ENCODE measurements at places on chromosomes 2 and 18. TPM values are rescaled to one million over a fixed set of nuclear protein-coding genes. Genes with fewer than 3 reads are reported as not detected.

- H3K36me3 ChIP-seq, result no peaks in the 10 kb centered on the region
- no peak for DNase-seq
- H3K4me3 ChIP-seq, result no peak overlapping the region
- no peaks in the 10 kb centered on the region for H3K27me3 ChIP-seq
- H3K27ac ChIP-seq, result no peak overlapping the region
- H3K4me1 ChIP-seq, result peaks cover 3% of the 10 kb centered on the region
Measured at GRCh38 chr18:30106356-30106755, 936.2 kb downstream of the DSC3 start.

DNA sequence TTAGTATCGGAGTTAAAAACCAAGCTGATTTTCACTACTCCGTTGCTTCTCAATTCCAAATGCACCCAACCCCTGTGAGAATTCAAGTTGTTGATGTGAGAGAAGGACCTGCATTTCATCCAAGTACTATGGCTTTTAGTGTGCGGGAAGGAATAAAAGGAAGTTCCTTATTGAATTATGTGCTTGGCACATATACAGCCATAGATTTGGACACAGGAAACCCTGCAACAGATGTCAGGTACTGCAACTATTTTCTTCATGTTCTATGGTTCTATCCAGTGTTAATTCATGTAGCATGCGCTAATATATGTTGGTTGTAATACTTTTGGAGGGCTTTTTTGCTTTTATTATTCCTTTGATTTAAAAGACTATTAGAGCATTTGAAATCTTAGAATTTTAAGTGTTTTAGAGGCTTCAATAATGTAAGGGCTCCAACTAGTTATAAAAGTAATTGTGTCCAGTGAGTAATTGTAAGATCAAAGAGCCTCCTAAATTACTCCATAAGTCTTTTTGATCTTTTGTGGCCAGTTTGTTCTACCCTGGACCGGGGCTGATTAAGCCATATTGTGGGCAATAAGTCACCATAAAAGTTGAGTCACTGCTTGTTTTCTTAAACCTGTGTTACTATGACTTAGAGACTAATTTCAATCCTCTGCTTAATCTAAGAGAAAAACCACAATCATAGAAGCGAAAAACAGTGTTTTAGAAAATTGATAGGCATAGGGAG is 22.9 kb downstream of the DSG4 start:
- DNase-seq, result no peak
- peaks cover 26% of the 10 kb centered on the region for H3K27me3 ChIP-seq
- H3K27ac ChIP-seq, result no peak overlapping the region
- H3K36me3 ChIP-seq, result no peaks in the 10 kb centered on the region
- H3K4me1 ChIP-seq, result peaks cover 3% of the 10 kb centered on the region

- no peak overlapping the region for H3K27ac ChIP-seq
- no peaks in the 10 kb centered on the region for H3K4me1 ChIP-seq
- H3K4me3 ChIP-seq, result no peak overlapping the region
- H3K27me3 ChIP-seq, result no peaks in the 10 kb centered on the region
- H3K36me3 ChIP-seq, result peaks cover 18% of the 10 kb centered on the region
- no peak for DNase-seq
Measured at GRCh38 chr2:169046440-169047151, 15.5 kb upstream of the ABCB11 start.

- H3K4me1 ChIP-seq, result peaks cover 49% of the 10 kb centered on the region
- H3K27me3 ChIP-seq, result no peaks in the 10 kb centered on the region
- DNase-seq, result no peak
- H3K27ac ChIP-seq, result no peak overlapping the region
Measured at GRCh38 chr18:58271770-58272169, 227.7 kb downstream of the NEDD4L start.

GRCh38 chr18:35661483-35662146 is 80.1 kb downstream of the GALNT1 start:
- peaks cover 20% of the 10 kb centered on the region for H3K4me1 ChIP-seq
- no peaks in the 10 kb centered on the region for H3K27me3 ChIP-seq
- H3K27ac ChIP-seq, result peak overlapping the region; percentile 22
- H3K4me3 ChIP-seq, result no peak overlapping the region

- no peaks in the 10 kb centered on the region for H3K27me3 ChIP-seq
- H3K36me3 ChIP-seq, result peaks cover 2% of the 10 kb centered on the region
- H3K27ac ChIP-seq, result no peak overlapping the region
- no peak for DNase-seq
Measured at GRCh38 chr2:38155015-38155414, 79.1 kb upstream of the CYP1B1 start.

- no peak overlapping the region for H3K27ac ChIP-seq
- peaks cover 6% of the 10 kb centered on the region for H3K27me3 ChIP-seq
- H3K4me1 ChIP-seq, result no peaks in the 10 kb centered on the region
- DNase-seq, result no peak
- H3K4me3 ChIP-seq, result no peak overlapping the region
- H3K36me3 ChIP-seq, result no peaks in the 10 kb centered on the region
Measured at GRCh38 chr2:17231394-17231965, 286.8 kb downstream of the RAD51AP2 start.

DNA sequence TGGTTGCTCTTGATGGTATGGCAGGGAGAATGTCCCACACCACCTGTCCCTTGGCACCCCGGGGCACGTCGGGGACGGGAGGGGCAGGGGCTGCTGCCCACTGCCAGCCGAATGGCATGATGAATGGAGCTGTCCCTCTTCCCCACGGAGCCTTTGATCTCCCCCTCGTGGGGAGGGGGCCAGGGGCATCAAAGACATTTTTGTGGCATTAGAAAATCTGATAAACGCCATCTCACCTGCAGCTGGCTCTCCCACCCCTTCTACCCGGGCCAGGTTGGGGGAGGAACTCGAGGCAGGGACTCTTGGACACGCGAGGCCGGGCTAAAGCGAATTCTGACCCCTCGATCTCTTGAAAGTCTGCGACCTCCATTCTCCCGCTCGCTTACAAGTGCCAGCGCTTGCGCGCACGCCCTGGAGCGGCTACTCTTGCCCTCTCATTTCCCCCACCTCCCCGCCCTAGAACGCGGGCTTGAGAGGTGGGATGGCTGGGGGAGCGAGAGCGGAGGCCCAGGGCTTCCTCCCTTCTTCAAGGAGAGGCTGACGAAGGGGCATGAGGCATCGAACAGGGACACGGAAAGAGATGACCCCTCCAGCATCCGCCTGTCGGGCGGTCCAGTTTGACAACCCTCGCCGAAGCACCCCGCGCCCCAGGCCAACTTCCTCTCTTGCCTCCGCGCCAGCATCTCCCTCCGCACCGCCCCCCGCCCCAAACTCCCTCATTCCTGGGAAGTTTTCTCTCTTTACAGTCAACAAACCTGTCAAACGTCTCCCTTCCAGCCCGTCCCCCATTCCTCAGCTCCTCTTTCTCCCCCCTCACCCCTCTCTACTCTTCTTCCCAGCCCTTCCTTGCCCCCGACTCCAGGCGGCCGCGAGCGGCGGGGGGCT is 692 bp upstream of the WNT6 start:
- H3K4me1 ChIP-seq, result peaks cover 24% of the 10 kb centered on the region
- peak overlapping the region; percentile 67 for H3K4me3 ChIP-seq
- no peak overlapping the region for H3K27ac ChIP-seq
- H3K36me3 ChIP-seq, result peaks cover 1% of the 10 kb centered on the region
- DNase-seq, result peak; percentile 48

- no peaks in the 10 kb centered on the region for H3K4me1 ChIP-seq
- no peaks in the 10 kb centered on the region for H3K36me3 ChIP-seq
- no peak overlapping the region for H3K4me3 ChIP-seq
- no peak overlapping the region for H3K27ac ChIP-seq
- peaks cover 11% of the 10 kb centered on the region for H3K27me3 ChIP-seq
- no peak for DNase-seq
Measured at GRCh38 chr2:228048838-228049490, 132.5 kb downstream of the SPHKAP start.

DNA sequence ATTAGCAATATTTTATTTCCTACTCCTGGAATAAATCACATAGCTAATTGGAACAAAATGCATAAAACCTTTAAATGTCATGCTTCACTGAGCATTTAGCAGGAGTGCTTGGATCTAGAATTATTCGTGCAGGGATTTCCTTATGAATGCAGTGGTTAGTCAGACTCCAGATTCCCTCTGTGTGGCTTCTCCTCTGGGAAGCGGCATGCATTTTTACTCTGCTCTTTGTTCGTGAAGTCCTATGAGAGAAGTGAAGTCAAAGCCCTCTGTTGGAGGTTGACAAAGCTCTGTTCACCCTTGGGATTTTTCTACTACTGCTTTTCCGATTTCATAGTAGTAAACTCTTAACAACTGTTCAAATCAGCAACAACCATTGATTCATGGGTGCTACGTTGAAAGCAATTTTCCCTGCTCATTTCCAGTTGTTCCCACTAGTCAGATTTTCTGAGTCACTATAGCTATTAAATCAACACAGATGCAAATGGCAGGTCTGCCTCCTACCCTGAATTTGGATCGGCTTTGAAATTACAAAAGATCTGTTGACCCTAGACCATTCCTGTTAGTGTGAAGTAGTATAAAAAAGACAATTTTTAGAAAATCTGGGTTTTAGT is 461.7 kb downstream of the STK39 start:
- no peaks in the 10 kb centered on the region for H3K27me3 ChIP-seq
- peaks cover 16% of the 10 kb centered on the region for H3K4me1 ChIP-seq

GRCh38 chr2:212891580-212891979 is 259.8 kb downstream of the IKZF2 start:
- H3K36me3 ChIP-seq, result peaks cover 4% of the 10 kb centered on the region
- no peaks in the 10 kb centered on the region for H3K4me1 ChIP-seq
- no peak overlapping the region for H3K4me3 ChIP-seq
- H3K27me3 ChIP-seq, result peaks cover 4% of the 10 kb centered on the region

GRCh38 chr2:241357531-241357930 is 1.4 kb downstream of the FARP2 start:
- no peaks in the 10 kb centered on the region for H3K27me3 ChIP-seq
- H3K4me3 ChIP-seq, result peak overlapping the region; percentile 80
- peaks cover 7% of the 10 kb centered on the region for H3K36me3 ChIP-seq
- H3K27ac ChIP-seq, result no peak overlapping the region

DNA sequence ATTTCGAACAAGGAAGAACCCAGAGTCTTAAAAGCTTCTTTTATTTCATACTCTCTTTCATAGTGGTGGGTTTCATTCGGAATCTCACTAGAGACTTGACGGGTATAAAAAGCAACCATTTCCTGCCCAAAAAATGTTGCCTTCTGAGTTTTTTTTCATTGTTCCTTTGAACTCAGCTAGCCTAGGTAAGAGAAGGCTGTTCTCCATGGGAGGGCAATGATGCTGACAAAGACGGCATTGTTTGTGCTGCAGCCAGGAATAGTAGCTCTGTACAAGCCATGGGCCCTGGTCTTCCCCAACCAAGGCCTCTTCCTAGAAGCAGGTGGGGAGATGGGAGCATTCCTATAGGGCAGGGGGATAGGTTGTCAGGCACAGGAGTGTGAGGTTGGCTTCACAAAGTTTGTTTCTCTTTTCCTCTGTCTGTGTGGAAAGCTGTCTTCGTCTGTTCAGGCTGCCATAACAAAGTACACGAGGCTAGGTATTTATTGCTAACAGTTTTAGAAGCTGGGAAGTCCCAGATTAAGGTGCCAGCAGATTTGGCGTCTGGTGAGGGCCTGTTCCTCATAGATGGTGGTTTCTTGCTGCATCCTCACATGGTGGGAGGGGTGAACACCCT is 405.1 kb downstream of the NBAS start:
- no peaks in the 10 kb centered on the region for H3K27me3 ChIP-seq
- no peak overlapping the region for H3K4me3 ChIP-seq
- no peaks in the 10 kb centered on the region for H3K36me3 ChIP-seq
- no peak overlapping the region for H3K27ac ChIP-seq
- peaks cover 7% of the 10 kb centered on the region for H3K4me1 ChIP-seq
- no peak for DNase-seq

- no peaks in the 10 kb centered on the region for H3K27me3 ChIP-seq
- DNase-seq, result peak; percentile 64
- H3K4me1 ChIP-seq, result peaks cover 17% of the 10 kb centered on the region
- no peaks in the 10 kb centered on the region for H3K36me3 ChIP-seq
Measured at GRCh38 chr2:120856421-120856862, 120.8 kb downstream of the GLI2 start.

- no peak overlapping the region for H3K27ac ChIP-seq
- no peak overlapping the region for H3K4me3 ChIP-seq
- no peaks in the 10 kb centered on the region for H3K36me3 ChIP-seq
Measured at GRCh38 chr2:188187726-188188125, 103.9 kb upstream of the GULP1 start.

DNA sequence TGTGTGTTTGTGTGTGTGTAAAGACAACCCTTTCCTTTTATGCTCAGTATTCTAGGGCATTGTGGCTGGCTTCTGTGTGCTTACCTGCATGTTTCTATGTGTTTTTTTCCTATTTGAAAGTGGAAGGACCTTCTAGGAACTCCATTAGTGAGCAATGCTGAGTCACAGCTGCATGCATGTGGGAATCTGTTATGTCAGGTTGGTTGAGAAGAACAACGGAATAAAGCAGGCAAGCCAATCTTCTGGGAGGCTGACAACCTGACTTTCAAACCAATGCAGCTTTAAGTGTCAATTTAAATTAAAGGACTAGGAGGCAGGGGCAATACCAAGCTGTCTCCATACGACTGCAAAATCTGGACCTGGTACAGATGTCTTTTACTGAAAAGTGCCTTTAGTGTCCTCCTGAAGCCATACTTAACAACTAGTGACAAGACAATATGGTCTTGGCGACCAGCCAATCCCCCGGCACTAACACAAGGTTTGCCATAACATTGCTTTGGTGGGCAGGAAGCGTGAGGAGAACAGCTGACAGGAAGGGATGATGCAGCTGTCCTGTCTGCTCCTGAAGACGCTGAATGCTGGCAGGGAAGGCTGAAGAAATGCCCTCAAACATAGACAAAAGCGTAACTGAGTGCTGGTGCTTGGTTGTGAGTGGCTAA is 514.7 kb upstream of the CDH7 start:
- peaks cover 8% of the 10 kb centered on the region for H3K4me1 ChIP-seq
- no peaks in the 10 kb centered on the region for H3K36me3 ChIP-seq

GRCh38 chr2:85734942-85735608 is 18.7 kb upstream of the ATOH8 start:
- no peak overlapping the region for H3K27ac ChIP-seq
- H3K36me3 ChIP-seq, result no peaks in the 10 kb centered on the region
- H3K27me3 ChIP-seq, result peaks cover 33% of the 10 kb centered on the region
- H3K4me1 ChIP-seq, result no peaks in the 10 kb centered on the region
- H3K4me3 ChIP-seq, result no peak overlapping the region

DNA sequence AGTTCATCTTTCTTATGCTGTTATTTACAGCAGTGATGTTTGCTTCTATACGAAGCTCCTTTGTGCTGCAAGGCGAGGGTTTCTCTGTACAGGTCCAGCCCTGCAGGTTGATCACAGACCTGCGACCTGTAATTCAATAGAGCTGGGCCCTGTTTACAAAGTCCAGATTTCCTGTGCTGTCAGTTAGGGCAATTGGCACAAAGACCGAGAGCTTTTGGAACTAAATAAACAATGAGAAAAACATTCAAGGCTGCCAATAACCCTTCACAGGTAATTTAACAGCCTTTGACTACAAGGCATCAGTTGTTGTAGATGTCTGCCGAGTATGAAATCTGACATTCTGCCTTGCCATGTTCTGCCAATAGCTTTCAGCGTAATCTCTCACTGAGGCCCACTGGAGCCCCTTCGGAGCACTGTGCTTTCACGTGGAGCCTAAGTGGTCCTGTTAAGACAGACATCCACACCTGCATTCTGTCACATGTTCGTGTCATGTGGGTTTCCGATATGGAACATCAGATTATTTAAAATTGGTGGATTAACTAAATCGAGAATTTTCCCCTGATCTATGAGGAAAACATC is 232.5 kb downstream of the PTGR3 start:
- no peak overlapping the region for H3K27ac ChIP-seq
- H3K4me3 ChIP-seq, result no peak overlapping the region
- H3K36me3 ChIP-seq, result no peaks in the 10 kb centered on the region
- DNase-seq, result no peak
- H3K27me3 ChIP-seq, result no peaks in the 10 kb centered on the region
- H3K4me1 ChIP-seq, result no peaks in the 10 kb centered on the region

Gene ESPNL
- total RNA-seq, result 0.07 TPM

Gene HOXD13
- not detected for total RNA-seq

Gene ITPRID2
- total RNA-seq, result 69.0 TPM

Gene SIX2
- 35.0 TPM for total RNA-seq

Data from chondrocyte (in vitro differentiated cells).